ENCODE measurements at places on chromosomes 5 and 9.
A peak's percentile ranks its signal among the peaks of the same experiment; 100 is the strongest.

GRCh38 chr9:86821006-86821845, 126.1 kb downstream of the GAS1 start:
- no peak for DNase-seq

DNA sequence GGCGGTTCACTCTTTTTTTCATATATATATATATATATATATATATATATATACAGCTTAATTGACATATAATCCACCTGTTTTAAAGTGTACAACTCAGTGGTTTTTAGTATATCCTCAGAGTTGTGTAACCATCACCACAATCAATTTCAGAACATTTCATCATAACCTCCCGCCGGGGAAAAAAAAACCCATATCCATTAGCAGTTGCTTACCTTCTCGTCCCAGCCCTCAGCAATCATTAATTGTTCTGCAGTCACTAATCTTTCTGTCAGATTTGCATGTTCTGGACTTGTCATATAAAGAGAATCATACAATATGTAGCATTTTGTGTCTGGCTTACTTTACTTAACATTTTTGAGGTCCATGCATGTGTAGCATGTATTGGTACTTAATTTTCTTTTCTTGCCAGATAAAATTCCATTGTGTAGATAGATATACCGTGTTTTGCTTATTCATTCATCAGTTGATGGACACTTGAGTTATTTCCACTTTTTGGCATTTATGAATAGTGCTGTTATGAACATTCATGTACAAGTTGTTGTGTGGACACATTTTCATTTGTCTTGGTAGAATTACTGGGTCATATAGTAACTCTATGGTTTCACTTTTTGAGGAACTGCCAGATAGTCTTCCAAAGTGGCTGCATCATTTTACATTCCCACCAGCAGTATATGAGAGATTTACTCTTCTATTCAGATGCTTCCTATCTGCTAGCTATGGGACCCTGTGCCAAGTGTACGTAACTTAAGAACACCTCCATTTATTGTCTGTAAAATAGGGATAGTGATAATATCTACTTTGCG, 3.5 kb upstream of the RNF145 start:
- no peak for DNase-seq

DNA sequence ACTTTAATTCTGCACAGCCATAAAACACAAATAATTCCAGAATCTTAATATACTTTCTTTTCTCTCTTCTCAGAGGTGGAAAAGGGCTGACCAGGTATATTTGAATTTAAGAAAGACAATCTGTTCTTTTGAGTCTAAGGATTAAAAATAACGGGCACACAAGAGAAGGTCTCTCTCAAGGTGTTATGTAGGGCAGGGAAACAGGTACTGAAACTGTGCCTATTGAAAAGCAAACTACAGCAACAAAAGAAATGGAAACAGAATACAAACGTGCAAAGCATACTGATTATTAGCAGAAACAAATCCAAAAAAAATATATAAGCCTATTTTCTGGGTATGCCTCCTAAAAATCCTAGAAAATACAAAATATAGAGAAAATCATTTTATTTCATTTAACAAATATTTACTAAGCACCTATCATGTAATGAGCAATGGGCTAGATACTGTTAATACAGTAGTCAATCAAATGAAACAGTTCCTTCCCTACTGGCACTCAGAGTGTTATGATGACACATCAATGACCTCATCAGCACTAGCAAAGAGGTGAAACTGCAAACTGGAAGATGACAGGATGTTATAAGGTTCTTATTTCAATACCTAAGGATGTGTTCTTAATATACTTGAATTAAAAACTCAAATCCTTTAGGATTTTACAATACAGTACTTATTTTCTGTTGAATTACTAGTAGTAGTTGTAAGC, 87.7 kb downstream of the AUH start:
- DNase-seq = no peak

DNA sequence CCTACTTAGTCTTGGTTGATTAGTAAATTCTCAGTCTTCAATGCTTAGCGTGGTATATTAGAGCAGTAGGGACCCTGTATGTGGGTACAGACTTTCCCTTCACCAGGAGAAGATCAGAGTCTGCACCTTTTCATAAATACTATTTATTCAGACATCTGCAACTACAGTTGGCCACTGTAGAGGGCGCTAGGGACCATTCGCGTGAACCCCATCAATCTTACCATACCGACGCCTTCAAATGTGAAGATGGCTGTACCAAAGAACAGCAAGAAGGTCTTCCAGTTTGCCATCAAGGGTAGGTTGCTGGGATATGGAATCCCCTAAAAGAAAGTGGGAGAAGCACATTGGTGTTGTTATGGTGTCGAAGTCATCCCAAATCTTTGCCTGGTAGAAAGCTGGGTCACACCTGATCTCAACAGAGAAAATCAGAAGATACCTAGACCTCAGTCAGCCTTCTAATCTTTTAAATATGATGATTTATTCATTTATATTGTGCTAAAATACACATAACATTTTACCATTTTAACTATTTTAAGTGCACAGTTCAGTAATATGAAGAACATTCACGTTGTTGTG, 19.1 kb downstream of the SLC36A3 start:
- DNase-seq = no peak

DNA sequence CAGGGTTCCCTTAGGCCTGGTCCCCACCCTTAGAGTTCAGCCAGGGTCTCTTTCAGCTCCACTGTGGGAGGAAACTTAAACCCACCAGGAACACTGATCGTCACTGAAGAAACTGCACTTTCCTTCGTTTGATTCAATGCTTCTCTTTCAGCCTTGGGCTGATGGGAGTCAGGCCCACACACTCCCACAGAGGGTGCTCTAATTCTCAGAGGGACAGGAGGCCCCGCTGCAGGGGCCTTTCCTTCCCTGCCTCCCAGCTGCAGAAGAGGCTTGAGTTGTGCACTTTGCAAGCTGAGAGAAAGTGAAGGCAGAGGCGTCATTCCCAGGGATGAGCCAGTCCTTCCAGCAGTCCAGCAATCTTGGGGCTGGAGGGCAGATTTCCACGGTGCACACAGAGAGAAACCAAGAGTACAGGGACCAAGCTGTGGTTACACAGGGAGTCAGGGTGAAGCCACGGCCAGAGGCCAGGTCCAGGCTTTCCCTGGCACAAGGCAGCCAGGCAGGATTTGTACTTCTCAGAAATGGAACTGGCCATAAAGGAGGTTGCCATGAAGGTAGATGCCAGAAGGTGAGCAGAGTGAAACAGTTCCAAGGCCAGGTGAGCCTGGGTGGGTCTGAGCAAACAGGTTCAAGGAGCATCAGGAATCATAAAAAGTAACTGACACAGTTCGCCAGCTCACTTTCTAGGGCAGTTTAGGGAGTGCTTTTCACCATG, 10.4 kb upstream of the GLIPR2 start:
- no peak for DNase-seq

DNA sequence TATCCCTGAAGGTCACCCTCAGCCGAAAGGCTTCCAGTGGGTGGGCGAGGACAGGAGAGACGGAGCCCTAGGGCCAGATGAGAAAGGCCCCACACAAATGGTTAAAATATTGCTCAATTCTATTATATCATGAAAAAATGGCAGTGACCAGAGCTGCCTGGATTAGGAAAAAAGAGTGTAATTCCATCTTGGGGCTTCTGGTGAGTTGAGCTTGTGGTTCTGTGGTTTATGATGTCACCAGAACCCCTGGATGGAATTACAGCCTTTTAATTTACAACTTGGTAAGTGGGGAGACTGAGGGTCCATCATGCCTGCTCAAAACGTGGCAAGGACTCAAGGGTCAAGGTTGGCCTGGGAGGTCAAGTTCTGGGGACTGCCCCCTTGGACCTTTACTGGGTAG, 55.5 kb upstream of the STC2 start:
- DNase-seq = no peak

- DNase-seq = no peak
Measured at GRCh38 chr5:112419164-112419985, at the start of gene EPB41L4A. TSS of gene EPB41L4A (minus strand) at chr5:112419277. CDS start at chr5:112419039, 238 bp downstream.

GRCh38 chr9:115972362-115972761, 181.2 kb upstream of the PAPPA start:
- no peak for DNase-seq

DNA sequence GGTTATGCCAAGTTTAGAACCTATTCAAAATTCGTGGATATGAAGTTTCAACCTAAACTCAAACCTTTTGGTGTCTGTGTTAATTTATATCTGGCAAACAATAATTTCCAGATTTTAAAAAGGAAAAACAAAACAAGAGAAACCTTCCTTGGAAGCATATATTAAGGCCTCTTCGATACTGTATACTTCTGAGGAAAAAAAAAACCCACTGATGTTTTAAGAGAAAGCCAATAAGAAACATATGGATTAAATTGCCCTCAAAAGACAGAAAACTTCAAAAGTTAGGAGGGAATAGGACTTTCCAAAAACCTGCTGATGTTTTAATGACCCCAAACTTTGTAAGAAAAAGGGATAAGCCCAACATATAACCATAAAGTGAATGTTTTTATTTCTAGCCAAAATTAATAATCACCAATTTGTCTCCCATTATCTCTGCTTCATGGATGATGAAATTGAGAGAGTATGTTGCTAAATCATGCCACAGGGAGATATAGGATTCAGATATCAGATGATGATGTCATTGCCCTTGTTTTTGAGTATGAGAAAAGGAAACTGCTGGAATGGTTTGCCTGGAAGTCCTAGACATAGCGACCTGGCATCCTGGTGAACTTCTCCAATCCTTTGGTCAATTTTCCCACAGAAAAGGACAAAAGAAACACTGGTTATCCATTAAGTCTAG, 423.9 kb downstream of the DMRT2 start:
- no peak for DNase-seq

- DNase-seq = peak; percentile 63
Measured at GRCh38 chr9:129174724-129175514, 3.1 kb downstream of the IER5L start.

- DNase-seq = no peak
Measured at GRCh38 chr5:132839426-132840301, 9.2 kb upstream of the SHROOM1 start.

DNA sequence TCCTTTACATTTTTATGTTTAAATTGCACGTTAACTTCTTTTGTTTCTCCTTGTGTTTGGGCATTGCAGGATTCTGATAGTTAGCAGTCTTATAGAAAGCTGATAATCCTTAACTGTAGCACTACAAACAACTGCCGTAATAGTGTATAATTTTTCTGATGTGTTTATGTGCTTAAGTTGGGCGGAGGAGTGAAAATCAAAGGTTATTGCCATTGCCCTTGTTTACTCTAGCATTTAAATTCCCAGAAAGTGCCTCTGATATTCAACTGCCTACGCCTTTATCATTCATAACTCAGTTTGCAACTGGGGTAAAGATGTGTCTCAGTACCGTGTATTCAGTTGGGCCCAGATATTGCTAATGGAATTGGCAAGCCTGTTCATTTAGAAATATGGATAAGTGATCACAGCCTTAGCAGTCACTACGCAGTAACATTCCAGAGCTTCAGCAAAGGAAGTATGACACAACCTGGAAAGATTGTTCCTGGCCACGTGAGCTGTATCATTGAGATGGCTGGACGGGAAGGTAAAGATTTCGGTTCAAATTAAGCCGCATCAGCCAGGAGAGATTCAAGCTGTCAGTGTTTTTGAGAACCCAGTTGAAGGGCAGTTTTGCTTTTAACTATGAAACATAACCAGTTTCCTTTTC, 28.1 kb upstream of the LRRTM2 start:
- DNase-seq = no peak

DNA sequence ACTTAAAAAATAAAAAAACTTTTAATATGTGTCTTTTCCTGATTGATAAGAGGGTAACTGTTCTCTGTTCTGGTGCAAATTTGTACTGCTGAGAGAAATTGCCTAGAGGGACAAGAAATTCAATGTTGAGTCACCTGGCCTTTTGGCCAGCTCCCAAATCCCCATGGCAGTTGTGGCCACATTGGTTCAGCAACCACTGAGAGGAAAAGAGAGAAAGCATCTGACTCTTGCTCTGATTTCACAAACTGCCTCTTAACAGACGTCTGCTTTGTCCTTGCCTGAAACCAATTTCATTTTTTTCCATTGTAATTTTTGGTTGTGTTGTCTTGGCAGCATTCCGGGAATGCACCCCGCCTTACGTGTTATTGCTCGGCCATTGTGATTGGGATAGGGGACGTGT, 42.4 kb downstream of the NTRK2 start:
- DNase-seq = no peak

DNA sequence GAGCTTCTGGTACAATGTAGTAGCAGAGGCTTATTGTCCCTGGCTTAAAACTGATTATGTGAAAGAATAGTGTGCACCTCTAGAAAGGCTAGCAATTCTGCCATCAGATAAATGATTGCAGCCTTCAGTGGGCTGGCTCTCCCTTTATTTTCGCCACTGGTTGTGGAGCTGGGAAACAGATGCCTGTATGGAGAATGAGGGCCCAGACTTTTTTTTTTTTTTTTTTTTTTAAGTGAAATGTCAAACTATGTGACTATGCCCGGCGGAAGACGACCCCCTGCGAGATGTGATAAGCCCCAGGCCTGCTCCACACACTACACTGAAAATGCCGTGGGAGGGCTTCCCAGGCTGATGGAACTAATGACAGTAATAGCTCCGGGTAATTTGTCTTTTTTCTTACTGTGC, 28.7 kb downstream of the ISL1 start:
- DNase-seq = no peak

- no peak for DNase-seq
Measured at GRCh38 chr9:34079181-34079580, 30.5 kb upstream of the UBAP2 start.

GRCh38 chr5:145347026-145347616, 488.0 kb downstream of the PRELID2 start:
- DNase-seq = no peak

DNA sequence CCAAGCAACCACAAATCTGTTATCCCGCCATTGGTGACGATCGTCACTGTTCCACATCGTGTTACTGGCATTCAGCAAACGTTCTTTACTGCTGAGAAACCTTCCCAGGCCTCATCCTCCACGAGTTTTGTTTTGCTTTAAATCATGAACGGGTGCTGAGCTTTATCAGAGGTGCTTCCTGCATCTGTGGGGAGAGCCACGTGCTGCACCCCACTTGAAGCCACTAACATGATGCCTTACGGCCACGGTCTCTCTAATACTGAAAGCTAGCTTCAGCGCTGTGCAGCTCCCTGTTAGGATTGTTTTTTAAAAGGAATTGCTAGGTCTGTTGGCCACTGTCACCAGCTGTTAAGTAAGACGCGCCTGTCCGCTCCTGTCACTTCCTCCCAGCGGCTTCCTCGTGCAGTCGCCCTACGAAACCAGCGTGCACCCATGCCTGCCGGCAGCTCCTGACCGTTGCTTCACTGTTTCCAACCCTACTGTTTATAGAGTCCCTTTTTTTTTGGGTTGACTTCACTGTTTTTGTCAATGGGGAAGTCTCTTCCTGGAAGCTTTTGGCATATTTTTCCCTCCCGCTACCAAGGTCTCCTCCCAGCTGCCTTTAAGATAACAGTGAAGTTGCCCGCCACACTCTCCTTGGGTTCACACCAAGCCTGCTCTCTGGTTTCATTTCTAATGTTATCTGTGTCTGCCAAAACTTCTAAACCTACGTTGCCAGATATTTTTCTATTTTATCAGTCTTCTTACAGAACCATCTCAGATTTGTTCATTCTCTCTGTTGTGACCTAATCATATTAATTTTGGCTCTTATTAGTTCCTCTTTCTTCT, 20.3 kb downstream of the LPCAT1 start:
- DNase-seq = no peak

- DNase-seq = no peak
Measured at GRCh38 chr5:73282923-73283322, 109.9 kb downstream of the TMEM174 start.

Data from DND-41 (cell line).